ENCODE measurements at places on chromosomes 3 and 15. TPM values are rescaled to one million over a fixed set of nuclear protein-coding genes. Genes with fewer than 3 reads are reported as not detected.

MEIS2 gene
- total RNA-seq, result 0.26 TPM

ITIH1 gene
- not detected for total RNA-seq

DNA sequence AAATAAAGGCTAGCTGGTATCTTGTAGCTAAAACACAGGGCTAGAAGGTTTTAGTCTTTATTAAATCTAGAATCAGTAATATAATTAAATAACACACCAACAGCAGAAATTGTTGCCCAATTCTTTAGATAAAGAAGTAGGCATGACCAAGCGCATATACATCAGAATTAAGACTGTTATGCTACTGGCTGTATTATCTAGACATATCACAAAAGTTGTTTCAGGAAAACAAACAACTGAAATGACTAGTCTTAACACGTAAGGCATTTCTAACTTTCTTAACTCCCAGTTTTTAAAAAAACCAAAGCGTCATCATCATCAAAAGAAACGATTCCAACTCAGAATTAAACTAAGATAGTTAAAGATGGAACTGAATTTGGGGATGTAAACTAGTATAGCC lies 55.4 kb downstream of the EMC4 start:
- DNase-seq, result no peak

DNA sequence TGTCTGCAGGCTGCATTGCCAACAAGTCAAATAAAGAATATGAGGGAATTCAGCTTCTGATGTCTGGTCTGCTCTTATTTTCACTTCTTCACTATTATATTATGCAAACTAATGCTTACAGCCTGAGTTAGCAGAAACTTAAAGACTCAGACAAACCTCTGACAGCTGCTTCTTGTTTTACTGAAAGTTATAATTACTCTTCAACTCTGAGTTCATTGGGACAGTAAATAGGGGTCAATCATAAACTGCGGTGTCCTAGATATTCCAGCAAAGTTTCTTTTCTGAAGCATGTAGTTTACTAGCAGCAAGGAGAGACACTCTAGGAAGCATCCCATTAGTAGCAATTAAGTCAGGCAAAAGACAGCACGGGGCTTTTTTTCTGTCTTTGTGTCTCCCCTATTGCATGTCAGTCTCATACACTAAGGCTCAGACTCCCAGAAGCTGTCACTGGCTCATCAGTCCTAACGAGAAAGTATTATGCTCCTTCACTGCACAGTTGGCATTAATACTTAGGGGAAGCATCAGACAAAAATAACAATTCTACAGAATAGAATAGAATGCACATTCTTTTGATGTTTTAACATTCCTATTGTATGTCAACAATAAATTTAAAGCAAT lies 1060.8 kb downstream of the ROBO1 start:
- no peak for DNase-seq

SGO1 gene
- total RNA-seq, result 21.6 TPM

- no peak for DNase-seq
Measured at GRCh38 chr3:197443506-197443905, 112.3 kb downstream of the BDH1 start.
